ENCODE measurements at places on chromosomes 16 and 17.

GRCh38 chr17:82428546-82428945, 10.2 kb upstream of the OGFOD3 start:
- no peak for DNase-seq

GRCh38 chr16:73022534-73022933, 25.4 kb downstream of the ZFHX3 start:
- no peak for DNase-seq

GRCh38 chr17:58172369-58173071, 5.7 kb downstream of the OR4D2 start:
- peak; percentile 24 for DNase-seq

DNA sequence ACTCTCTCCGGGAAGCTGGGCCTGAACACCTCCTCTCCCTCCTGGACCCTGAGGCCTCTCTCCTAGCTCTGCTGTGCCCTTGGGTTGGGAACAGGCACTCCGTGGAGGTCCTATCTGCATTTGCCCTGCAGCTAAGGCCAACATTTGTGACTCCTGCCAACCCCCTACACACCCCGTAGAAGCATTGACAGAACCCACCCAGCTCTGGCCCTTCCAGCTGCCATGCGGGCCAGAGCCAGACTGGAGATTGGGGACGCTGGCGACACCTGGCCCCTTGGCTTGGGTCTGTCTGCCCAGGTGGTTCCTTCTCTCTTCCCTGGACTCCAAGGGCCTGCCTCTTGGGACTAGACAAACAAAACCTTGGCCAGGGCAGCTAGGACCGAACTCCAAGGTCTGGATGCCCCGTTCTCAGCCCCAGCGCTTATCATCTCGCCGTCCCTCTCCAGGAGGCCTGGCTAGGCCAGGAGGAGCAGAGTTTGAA, 644 bp upstream of the RHBDF2 start:
- no peak for DNase-seq

DNA sequence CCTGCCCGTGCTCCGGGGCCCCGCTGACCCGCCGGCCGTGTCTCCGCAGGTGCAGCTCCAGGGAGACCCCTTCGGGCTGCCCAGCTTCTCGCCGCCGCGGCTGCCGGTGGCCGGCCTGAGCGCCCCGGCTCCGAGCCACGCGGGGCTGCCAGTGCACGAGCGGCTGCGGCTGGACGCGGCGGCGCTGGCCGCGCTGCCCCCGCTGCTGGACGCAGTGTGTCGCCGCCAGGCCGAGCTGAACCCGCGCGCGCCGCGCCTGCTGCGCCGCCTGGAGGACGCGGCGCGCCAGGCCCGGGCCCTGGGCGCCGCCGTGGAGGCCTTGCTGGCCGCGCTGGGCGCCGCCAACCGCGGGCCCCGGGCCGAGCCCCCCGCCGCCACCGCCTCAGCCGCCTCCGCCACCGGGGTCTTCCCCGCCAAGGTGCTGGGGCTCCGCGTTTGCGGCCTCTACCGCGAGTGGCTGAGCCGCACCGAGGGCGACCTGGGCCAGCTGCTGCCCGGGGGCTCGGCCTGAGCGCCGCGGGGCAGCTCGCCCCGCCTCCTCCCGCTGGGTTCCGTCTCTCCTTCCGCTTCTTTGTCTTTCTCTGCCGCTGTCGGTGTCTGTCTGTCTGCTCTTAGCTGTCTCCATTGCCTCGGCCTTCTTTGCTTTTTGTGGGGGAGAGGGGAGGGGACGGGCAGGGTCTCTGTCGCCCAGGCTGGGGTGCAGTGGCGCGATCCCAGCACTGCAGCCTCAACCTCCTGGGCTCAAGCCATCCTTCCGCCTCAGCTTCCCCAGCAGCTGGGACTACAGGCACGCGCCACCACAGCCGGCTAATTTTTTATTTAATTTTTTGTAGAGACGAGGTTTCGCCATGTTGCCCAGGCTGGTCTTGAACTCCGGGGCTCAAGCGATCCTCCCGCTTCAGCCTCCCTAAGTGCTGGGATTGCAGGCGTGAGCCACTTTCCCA, 5.9 kb downstream of the CTF1 start:
- DNase-seq = peak; percentile 66

GRCh38 chr17:5226940-5227878, 7.5 kb downstream of the SCIMP start:
- DNase-seq = no peak

DNA sequence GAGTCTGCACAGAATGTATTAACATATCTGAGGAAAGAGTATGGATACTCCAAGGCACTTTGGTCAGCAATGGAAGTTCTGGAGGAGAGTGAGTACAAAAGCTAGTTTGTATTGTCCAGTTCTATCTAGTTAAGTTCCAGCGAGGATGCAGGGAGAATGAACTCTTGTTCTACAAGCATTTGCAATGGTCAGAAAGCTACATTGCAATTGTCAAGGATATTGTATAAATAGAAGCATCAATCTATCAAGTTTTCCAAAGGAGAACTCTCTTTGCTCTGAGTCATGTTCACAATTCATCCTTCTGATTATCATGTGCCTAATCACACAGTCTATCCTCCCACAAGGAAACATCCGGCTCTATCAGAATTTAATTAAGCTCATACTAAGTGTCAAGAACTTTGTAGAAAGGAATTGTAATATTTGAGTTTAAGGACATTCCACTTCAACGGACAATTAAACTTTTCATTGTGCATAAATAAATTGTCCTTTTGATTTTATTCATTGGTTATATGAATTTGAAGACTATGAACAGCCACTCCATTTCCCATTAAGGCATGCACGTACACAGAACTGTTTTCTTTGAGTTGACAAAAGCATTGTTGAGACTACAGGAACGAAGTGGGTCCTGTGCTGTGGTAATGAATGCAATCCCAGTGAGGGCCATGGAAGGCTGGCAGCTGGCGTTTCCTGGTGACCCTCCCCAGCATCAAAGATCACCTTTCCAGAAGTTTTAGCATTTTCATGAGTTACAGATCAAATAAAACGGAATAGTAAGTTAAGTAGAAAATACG, 973.5 kb upstream of the GOT2 start:
- DNase-seq = no peak

DNA sequence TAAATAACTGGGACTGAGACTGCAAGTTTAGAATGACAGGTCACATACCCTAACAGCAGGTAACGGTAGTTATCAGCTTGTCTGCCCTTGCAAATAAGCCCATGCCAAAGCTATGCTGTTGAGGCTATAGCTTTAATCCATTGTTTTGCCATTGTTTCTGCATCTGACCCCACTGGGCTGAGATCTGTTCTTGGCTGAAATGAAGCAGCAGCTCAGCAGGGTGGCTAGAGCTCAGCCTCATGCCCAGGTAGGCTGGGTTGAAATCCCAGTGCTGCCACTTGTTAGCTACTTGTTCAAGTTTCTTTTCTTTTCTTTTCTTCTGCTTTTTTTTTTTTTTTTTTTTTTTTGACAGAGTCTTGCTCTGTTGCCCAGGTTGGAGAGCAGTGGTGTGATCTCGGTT, 40.1 kb downstream of the NKD1 start:
- no peak for DNase-seq

- DNase-seq = peak; percentile 67
Observed at GRCh38 chr16:79599837-79600637, 500 bp downstream of the MAF start.

DNA sequence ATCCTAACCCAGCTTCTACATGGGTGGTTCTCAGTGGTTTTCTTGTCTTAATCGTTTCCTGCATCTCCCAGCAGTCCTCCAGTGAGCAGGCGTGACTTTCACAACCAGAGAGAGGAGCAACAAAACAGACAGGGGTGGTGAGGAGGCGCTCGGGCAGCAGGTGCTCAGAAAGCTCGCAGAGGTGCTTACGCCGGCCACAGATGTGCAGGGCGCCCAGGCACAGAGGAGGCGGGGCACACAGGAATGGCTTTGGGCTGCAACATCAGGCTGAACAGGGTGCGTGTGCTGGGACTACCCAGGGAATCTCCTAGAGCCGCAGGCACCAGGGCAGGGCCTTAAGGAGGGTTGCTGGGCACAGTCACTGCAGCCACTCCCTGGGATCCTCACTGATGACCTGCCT, 32.6 kb downstream of the KLHDC4 start:
- DNase-seq = no peak

DNA sequence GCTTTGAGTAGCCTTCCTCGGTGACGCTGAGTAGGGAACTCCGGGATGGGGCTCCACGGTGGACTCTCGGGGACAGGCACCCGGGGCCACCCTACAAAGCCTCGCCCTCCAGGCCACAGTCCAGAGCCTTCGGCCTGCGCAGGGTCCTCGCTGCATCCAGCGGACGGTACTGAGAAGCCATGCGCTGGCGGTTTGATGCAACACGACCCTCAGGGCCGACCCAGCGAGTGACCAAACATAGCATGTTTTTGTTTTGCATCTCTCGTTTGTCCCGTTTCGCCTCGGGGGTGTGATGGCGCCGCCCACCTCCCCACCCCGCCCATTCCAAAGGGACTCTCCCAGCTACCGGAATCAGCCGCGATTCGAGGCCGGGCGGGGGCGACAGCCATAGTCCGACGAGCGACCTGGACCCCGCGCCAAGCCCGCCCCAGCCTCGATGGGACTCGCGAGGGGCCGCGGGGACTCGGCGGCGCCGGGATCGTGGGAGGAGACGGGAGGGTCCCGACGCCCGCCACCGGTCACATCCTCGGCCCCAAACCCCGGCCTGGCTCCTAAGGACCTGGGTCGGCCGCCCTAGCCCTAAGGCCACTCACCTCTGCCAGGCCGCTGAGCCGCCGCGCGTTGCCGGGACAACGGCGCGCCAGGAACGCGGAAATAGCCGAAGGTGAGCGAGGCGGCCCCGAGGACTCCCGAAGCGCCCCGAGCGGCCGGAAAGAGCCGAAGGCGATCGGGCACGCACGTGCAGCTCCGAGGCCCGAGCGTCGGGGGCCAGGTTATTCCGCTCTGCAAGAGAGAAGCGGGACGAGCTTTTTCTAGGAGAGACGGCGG, 1.6 kb downstream of the IFT140 start:
- DNase-seq = peak; percentile 68

GRCh38 chr17:63735691-63736090, 5.9 kb downstream of the STRADA start:
- no peak for DNase-seq

GRCh38 chr16:67226295-67226803, 581 bp upstream of the TMEM208 start:
- no peak for DNase-seq

- peak; percentile 35 for DNase-seq
Observed at GRCh38 chr17:68346448-68346847, 55.2 kb downstream of the ARSG start.

GRCh38 chr16:29653471-29653870, 9.6 kb upstream of the SPN start:
- no peak for DNase-seq

DNA sequence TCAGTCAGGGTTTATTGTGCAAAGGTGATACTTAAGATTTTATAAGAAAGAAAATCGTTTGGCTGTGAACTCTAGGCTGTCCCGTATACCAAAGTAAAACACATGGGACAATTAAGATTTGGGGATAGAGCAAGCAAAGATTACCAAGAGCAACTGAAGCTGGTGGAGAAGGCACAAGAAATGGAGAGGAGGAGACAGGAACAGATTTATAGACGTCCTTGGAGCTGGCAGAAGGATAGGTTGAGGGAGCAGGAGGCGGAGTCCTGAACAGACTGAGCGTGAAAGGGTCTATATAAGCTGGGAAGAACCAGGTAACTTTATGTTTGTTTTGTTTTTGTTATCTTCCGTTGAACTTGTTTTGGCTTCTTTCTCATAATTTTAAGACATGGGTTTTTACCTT, 3.8 kb downstream of the TNRC6C start:
- DNase-seq = no peak

GRCh38 chr17:28946239-28946638, 5.1 kb downstream of the PHF12 start:
- no peak for DNase-seq

GRCh38 chr17:71919186-71919585, 201.6 kb upstream of the SOX9 start:
- peak; percentile 47 for DNase-seq

DNA sequence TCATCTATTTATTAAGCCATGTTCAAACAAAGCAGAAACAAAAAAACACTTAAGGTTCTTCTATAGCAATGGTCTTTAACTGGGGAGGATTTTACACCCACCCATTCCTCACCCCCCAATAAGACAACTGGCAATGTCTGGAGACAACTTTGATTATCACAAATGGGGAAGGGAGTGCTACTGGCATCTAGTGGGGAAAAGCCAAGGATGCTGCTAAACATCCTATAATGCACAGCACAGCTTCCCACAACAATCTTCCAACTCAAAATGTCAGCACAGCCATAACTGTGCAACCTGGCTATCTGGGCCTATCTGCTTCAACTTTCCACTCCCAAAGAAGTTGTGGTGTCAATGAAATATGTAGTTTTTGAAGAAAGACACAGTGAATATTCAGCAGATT, 1044.4 kb downstream of the CDH8 start:
- DNase-seq = no peak

DNA sequence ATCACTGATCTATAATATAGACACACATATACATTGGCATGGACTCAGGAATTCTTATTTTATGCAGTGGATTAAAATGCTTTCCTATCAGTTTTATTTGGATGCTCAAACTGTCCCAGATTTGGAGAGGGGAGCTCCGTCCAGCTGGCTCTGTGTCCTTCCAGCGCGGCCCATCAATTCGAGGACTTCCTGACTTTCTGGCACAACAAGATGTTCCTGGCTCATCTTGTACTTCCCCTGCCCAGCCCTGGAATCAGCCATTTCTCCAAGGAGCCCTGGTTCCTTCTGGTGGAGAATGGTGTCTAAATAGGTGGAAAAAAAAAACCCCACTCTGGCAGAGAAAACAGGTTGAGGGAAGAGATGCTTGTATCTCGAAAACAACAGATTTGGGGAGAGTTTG, 94.5 kb downstream of the CRISPLD2 start:
- DNase-seq = no peak

- no peak for DNase-seq
Observed at GRCh38 chr17:73924114-73924908, 279.2 kb upstream of the RPL38 start.

GRCh38 chr17:14004927-14005620, 64.2 kb upstream of the COX10 start:
- DNase-seq = no peak

GRCh38 chr17:62860962-62861873, 53.1 kb upstream of the MARCHF10 start:
- DNase-seq = no peak

GRCh38 chr16:87101903-87102302, 215.3 kb downstream of the C16orf95 start:
- no peak for DNase-seq

GRCh38 chr16:48501516-48502377, 108.2 kb downstream of the N4BP1 start:
- DNase-seq = no peak

DNA sequence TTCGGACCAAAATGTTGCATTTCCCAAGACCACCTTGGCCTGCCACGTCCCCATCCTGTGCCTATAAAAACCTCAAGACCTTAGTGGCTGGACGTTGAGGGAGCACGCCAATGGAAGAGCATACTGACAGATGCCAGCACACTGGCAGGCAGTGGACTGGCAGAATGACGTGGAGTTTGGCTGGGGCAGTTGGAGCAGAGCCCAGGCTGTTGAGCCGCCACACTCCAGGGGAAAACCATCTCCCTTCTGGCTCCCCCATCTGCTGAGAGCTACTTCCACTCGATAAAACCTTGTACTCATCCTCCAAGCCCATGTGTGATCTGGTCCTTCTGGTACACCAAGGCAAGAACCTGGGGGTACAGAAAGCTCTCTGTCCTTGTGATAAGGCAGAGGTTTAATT, 494.1 kb downstream of the CDH11 start:
- peak; percentile 56 for DNase-seq

GRCh38 chr17:38709104-38709820, 4.2 kb downstream of the MLLT6 start:
- DNase-seq = no peak

GRCh38 chr16:73020409-73020884, 27.5 kb downstream of the ZFHX3 start:
- DNase-seq = peak; percentile 32

Data from Ammon's horn (tissue), 1 donor.